Temporal lobe (tissue), 4 donors: ENCODE measurements at places on chromosomes 3 and 15. TPM values are rescaled to one million over a fixed set of nuclear protein-coding genes. Genes with fewer than 3 reads are reported as not detected.

SCG5 gene
- total RNA-seq: 101 TPM

EIF1B gene
- total RNA-seq: 60.5 TPM

MME gene
- total RNA-seq: 1.2 TPM

CELF6 gene
- total RNA-seq: 10.3 TPM

CRYBG3 gene
- 4.9 TPM for total RNA-seq

VEPH1 gene
- 14.3 TPM for total RNA-seq

SYNPR gene
- total RNA-seq: 44.5 TPM

NAALADL2 gene
- 2.7 TPM for total RNA-seq

TLE3 gene
- 104 TPM for total RNA-seq

ZNF620 gene
- total RNA-seq: 9.3 TPM

TMED3 gene
- total RNA-seq: 17.5 TPM

RPL22L1 gene
- 12.5 TPM for total RNA-seq

MORC1 gene
- total RNA-seq: under 0.01 TPM

SST gene
- 17.9 TPM for total RNA-seq

CHL1 gene
- total RNA-seq: 896 TPM

TRIM71 gene
- total RNA-seq: 2.5 TPM

CAND2 gene
- 10.6 TPM for total RNA-seq

LRRC34 gene
- total RNA-seq: 7.1 TPM

HIGD2B gene
- not detected for total RNA-seq

PRKCI gene
- 64.2 TPM for total RNA-seq
